ENCODE measurements at places on chromosomes 4 and X. TPM values are rescaled to one million over a fixed set of nuclear protein-coding genes. Genes with fewer than 3 reads are reported as not detected.

Gene GAGE12E
- not detected for total RNA-seq

Gene AFF1
- 14.5 TPM for total RNA-seq

Gene MAGEA11
- not detected for total RNA-seq

Gene PNMA6A
- not detected for total RNA-seq

Gene LRP2BP
- total RNA-seq: 0.29 TPM

Gene SPINK2
- total RNA-seq: not detected

Gene DIPK2B
- total RNA-seq: not detected

Gene TAF7L
- 0.08 TPM for total RNA-seq

Gene KLHL34
- not detected for total RNA-seq

Gene EGFL6
- not detected for total RNA-seq
